ENCODE measurements at places on chromosomes 2 and 18.

DNA sequence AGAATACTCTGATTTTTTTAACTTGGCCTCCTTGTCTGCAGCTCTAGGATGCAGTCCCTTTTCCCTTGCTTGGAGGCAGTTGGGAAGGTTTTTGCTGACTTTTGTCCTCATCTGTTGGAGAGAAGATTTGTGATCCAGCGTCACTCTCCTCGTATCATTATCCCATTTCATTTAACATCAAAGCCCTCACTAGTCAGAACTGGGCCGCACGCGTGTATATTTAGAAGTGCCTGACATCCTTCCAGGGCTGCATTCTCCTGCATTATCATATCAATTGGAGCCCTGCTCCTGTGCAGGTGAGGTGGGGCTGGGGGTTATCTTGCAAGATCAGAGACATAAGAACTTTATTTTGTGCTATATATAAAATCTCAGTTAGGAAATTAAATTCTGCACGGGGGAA, 435.1 kb upstream of the HS6ST1 start:
- DNase-seq, result no peak

DNA sequence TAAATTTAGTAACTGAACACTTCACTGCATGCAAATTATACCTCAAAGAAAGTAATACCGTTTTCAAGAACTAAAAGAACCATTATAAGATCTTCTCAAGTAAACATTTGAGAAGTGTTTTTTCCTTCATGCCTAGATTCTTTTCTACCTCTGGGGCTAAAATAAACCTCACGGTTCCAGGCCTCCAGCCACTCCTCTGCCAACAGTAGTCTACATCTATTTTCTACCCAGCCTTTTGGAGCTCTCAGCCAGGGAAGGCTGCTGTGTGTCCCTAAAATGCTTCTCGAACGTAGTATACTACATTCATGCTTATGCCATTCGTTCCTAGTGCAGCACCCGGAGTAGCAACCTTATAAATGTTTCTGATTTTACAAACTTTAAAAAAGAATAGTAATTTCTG, 219.7 kb downstream of the AFF3 start:
- no peak for DNase-seq

DNA sequence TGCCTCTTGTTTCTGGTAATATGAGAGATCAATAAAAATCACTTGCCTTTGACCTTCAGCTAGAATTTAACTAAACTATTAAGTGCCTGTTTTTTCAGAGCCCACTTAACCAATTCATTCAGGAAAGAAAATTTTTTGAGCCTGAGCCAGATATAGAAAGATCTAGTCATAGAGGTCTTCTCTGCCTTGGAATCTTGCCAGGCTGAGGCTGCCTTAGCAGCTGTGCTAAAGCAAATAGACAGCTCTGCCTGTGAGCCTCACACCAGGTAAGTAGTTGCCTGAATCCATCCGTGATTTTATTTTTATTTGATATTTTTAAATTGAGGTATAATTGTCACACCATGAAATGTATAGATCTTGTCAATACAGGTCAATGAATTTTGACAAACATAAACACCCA, 27.4 kb downstream of the EVX2 start:
- DNase-seq, result no peak

GRCh38 chr18:61079714-61080113, 253.5 kb upstream of the CDH20 start:
- no peak for DNase-seq

GRCh38 chr2:85834466-85834865, 54.3 kb downstream of the ST3GAL5 start:
- no peak for DNase-seq

GRCh38 chr18:22670914-22671313, 253.2 kb upstream of the CTAGE1 start:
- DNase-seq, result no peak

GRCh38 chr18:13440277-13441248, 222.0 kb downstream of the LDLRAD4 start:
- DNase-seq, result no peak

DNA sequence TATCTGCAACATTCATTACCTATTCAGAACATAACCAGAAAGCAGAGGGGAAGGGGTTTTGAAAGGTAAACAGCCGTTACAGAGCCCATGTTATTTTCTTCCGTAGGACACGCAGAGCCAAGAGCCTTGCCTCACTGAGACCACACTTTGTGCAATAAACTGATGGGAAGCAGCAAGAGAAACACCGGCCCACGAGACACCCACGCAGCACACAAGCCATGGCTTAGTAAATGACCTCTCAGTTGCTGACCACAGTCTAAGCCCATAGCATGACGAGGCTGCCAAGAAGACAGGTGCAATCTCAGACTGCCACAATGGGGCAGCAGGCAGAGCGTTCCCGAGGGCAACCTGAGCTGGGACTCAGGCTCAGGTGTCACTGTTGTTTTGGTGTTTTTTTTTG, 59.6 kb downstream of the CABYR start:
- DNase-seq, result no peak

DNA sequence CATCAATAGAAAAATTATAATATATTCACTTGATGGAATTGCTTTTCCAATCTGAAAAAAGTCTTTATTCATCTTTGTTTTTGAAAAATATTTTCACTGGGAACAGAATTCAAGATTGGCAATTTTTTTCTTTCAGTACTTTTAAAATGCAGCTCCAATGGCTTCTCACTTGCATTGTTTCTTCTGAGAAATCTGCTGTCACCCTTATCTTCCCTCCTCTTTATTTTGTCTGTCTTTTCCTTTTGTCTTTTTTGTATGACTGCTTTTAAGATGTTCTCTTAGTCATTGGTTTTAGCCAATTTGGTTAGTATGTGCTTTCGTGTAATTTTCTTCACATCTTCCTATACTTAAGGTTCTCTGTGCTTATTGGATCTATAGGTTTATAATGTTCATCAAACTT, 37.1 kb upstream of the COPS8 start:
- DNase-seq, result no peak

DNA sequence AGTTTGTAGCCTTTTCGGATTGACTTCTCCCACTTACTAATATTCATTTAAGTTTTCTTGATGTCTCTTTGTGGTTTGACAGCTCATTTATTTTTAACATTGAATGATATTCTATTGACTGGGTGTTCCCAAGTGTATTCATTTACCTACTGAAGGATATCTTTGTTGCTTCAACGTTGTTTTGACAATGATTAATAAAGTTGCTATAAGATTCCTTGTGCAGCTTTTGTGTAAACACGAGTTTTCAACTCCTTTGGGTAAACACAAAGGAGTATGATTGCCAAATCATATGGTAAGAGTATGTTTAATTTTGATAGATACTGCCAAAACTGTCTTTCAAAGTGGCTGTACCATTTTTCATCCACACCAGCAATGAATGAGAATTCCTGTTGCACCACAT, 1200.9 kb downstream of the DSC3 start:
- DNase-seq, result no peak

DNA sequence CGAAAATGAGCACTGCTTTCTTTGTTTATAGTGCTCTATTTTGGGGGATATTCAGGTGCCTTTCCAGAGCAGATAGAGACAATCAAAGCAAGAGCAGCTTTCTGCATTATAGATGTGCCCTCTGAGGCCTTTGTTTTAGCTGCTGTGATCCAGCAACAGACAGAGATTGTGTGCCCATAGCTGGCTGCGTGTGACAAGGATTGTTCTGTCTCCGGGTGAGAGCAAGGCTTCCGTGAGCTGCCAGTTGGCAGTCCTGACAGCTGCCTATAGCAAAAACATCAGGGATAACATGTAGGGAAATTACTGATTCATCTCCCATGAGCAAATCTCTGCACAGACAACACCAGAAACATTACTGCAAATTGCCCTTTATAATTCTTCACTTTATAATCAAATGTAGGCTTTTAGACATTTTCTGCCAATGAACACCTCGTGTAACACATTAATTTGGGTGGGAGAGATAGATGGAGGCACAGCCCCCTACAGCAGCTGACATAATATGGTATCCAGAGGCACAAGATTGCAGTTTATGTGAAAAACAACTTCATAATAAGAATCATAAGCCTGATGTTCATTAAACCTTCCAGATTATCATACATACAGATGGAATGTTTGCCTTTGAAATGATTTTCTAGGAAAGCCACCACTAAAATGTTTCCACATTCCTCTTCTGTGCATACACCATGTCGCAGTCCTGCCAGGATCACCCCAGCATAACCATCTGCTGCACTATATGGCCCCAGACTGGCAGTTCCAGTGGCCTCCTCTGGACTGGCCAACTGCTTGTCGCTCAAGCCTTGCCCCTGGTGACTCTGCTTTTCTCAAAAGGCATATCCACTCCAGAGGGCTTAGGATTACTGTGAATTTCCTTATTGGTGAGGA, 131.2 kb downstream of the TRIB2 start:
- no peak for DNase-seq

GRCh38 chr2:174553811-174554493, 43.7 kb downstream of the WIPF1 start:
- no peak for DNase-seq

Measured in lung (tissue), 17 donors.